GM12864 (cell line): ENCODE measurements at places on chromosomes 5 and 9.
A peak's percentile ranks its signal among the peaks of the same experiment; 100 is the strongest.

- DNase-seq, result no peak
Observed at GRCh38 chr5:6159832-6160430, 218.4 kb downstream of the MED10 start.

DNA sequence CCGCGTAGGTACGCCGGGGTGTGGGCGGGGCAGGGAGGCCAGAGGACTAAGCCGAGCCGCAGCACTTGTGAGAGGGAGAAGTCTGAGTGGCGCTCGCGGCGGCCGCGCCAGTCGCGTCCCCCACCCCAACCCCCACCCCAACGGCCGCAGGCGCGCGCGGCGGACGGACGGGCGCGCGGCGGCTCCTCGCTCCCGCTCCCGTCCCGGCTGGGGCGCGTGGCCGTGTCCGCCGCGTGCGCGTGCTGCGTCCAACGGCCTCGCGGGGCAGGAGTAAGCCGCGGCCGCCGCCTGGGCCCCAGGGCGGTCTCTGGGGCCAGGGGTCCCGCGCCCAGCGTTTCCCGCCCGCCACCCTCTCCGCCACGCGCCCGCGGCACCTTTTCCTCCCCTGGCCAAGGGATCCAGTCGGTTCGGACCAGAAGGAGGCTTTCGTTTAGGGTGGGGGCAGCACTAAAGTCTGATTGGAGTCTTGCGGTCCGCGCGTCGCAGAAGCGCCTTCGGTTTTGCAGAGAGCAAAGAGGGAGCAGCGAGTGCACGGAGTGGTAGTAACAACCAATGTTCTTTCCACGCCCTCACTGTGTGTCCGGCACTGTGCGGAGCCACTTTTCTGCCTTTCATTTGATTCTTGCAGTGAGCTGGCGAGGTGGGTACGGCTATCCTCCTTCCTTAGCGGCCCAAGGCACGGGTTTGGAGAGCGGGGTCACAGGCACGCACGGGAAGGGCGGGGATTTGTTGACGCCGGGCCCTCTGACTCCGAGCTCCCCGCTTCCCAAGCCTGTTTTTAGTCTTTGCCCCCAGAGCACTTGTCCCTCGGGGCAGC, 483 bp downstream of the G3BP1 start:
- DNase-seq, result no peak

- peak; percentile 5 for DNase-seq
Observed at GRCh38 chr5:10145923-10146401, 103.7 kb downstream of the ATPSCKMT start.

DNA sequence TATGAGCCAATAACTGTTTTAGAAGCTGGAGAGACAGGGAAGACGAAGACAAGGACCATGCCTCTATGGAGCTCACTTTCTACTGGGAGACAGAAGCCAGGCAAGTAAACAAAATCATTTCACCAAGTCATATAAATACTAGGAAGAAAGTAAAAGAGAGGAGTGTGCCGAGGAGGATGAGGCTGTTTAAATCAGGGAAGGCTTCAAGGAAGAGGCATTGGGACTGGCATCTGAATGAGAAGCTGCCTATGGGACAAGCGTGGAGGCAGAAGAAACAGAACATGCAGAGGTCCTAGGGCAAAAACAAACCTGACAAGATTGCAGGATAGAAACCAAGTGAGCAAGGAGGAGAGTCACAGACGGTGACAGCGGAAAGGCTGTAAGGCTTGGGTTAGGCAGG, 68.1 kb upstream of the CPLX2 start:
- no peak for DNase-seq

DNA sequence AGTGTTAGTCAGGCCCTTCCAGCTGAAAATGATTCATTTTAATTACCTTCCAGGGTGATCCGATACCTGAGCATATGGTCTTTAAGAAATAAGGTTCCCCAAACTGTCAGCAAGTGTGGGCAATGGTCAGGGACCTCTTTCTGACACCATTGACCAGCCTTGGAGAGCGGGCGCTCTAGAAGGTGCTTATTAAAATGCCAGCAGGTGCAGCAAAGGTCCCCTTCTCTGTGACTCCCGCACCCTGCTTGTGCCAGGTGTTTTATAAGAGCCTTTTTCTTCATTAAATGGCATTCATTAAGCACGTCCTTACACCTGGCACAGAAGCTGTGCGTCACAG, 85.3 kb downstream of the MVB12B start:
- no peak for DNase-seq

DNA sequence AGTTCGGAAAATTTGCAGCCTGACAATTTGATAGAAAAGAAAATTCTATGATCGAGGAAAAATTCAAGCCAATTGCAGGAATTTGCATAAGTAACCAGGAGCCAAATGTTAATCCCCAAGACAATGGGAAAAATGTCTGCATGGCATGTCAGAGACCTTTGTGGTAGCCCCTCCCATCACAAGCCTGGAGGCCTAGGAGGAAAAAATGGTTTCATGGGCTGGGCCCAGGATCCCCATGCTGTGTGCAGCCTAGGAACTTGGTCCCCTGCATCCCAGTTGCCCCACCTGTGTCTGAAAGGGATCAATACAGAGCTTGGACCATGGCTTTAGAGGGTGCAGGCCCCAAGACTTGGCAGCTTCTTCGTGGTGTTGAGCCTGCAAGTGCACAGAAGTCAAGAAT, 1847.9 kb upstream of the ACO1 start:
- DNase-seq, result no peak

DNA sequence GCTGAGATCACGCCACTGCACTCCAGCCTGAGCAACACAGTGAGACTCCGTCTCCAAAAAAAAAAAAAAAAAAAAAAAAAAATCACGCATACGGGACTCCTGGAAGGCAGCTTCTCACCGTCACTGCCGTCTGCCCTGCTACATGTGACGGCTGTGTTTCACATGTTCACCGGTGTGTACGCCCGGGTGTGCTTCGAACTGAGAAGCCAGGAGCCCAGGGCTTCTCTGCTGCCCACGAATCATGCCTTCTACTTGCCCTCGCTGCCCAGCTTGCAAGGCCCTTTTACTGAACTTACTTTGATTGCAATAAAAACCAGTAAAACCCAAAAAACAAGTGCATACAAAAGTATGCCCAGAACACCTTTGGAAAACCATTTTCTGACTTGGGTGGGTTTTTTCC, 5.8 kb upstream of the NKD2 start:
- DNase-seq, result no peak

GRCh38 chr5:97923496-97923895, 740.4 kb upstream of the RIOK2 start:
- DNase-seq, result no peak

DNA sequence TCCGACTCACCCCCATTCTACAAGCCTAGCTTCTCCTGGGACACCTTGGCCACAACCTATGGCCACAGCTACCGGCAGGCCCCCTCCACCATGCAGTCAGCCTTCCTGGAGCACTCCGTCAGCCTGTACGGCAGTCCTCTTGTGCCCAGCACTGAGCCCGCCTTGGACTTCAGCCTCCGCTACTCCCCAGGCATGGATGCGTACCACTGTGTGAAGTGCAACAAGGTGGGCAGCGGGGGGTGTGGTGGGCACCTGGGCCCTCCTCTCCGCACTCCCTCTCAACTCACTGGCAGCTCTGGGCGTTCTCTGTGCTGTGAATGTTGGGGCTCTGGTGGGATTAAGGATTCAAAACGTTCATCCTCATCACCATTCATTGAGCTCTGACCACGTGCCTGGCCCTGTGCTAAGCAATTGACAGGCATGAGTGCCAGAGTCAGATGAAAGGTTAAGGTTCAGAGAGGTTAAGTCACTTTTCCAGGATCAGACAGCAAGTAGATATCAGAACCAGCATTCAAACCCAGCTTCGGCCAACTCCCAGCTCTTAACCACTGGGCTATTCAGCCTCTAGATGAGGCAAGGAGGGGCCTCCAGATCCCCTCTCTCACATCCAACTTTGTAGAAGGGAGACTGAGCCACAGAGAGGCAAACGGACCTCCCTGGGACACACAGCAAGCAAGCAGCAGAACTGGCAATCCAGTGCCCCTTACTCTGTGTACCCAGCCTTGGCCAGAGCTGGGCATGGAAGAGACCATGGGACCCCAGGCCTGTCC, 9.9 kb downstream of the GFI1B start:
- no peak for DNase-seq

GRCh38 chr5:176747670-176748072, 62.7 kb upstream of the UNC5A start:
- no peak for DNase-seq

DNA sequence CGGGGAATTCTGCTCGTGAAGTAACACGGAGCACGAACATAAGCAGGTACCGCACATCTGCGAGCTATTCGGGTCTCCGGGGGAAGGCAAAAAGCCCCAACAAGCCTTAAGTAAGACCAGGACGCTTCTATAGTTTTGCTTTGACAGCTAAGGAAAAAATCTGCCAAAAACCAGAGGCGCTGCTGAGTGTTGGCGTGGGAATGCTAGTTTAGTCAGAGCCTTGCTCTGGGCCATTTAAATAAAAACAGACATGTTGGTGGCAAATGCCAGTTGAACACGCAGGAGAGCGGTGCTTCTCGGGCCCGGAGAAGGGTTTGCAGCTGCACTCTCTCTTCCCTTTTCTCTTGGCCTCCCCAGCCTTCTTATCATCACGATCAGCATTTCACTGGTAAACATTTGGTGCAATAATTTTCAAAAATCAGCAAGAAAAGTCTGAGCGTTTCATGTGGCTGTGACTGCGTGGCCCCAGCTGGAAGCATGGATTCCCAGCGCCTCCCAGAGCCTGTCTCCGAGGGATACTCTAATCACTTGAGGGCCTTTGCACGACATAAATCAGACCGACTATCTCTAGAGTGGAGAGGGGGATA, 6.4 kb upstream of the NOTCH1 start:
- no peak for DNase-seq

GRCh38 chr5:25963251-25964008, 1075.0 kb downstream of the CDH9 start:
- DNase-seq, result no peak

GRCh38 chr5:116566251-116566650, 8.4 kb downstream of the SEMA6A start:
- DNase-seq, result no peak

GRCh38 chr9:72473474-72474261, 47.7 kb upstream of the TMC1 start:
- DNase-seq, result peak; percentile 34

- DNase-seq, result no peak
Observed at GRCh38 chr9:4306066-4306776, 6.4 kb upstream of the GLIS3 start.
